ENCODE measurements at places on chromosomes 2 and 18.

- no peak for DNase-seq
Measured at GRCh38 chr2:130916438-130916705, 79.7 kb downstream of the ARHGEF4 start.

GRCh38 chr2:176734868-176735267 lies 465.6 kb downstream of the MTX2 start:
- no peak for DNase-seq

GRCh38 chr18:64260810-64261209 lies 111.9 kb upstream of the LINC00305 start:
- DNase-seq = no peak

DNA sequence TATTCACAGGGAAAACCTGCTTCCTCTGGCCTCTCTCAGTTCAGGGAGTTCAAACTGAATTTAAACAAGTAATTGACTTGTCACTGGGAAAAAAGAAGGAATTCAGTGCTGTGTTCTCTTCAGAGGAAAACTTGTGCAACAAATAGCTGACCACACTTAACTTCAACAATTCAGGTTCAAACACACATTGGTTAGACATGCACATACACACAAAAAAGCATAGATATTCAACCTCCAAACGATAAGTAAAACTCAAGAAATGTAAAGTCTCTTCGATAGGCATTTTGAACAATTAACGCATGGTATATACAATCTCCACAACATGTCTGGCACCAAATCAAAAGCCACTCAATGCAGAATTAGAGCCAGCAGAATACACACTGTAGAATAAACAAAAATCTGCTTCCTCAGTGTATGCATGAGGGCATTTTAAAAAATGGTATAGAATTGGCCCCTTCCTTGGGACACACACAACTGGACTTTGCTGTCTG lies 269.0 kb downstream of the TCF4 start:
- no peak for DNase-seq

GRCh38 chr18:79191956-79192355 lies 122.8 kb downstream of the ATP9B start:
- peak; percentile 46 for DNase-seq

GRCh38 chr2:26572591-26572990 lies 68.6 kb downstream of the CIB4 start:
- DNase-seq = no peak

DNA sequence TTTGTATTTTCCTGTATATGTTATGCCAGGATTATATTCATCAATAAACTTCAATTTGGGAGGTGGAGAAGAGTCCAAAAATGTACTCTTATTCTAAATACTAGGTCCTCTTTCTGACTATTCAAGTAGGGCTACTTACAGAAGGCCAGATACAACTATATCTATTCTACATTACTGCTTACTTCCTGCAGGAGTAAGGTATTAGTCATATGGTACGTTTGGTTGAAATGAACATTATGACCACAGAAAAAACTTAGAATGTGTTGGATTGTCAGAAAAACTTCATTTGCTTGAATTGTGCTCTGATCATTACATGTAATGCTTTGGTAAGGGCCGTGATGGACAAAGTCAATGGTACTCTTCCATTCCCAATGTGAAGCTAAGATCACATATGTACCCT lies 35.0 kb downstream of the STAT4 start:
- DNase-seq = peak; percentile 71

- no peak for DNase-seq
Measured at GRCh38 chr2:6878549-6878948, 972 bp downstream of the RSAD2 start.

- no peak for DNase-seq
Measured at GRCh38 chr2:122179492-122180165, 424.2 kb downstream of the TSN start.

DNA sequence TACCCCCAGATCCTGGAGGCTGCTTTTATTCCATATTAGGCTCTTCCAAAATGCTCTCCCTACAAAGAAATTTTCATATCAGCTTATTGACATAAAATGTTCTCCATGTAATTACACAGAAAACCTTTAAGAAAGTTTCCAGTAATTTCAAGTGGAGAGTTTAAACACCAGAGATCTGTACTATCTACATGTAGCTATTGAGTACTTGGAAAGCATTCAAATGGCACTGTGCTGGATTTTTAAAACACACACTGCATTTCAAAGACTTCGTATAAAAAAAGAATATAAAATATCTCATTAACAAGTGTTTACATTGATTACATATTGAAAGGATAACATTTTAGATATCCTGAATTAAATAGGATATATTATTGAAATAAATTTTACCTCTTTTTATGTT lies 182.4 kb upstream of the ZNF521 start:
- no peak for DNase-seq
